ENCODE measurements at places on chromosomes 12 and 14.

DNA sequence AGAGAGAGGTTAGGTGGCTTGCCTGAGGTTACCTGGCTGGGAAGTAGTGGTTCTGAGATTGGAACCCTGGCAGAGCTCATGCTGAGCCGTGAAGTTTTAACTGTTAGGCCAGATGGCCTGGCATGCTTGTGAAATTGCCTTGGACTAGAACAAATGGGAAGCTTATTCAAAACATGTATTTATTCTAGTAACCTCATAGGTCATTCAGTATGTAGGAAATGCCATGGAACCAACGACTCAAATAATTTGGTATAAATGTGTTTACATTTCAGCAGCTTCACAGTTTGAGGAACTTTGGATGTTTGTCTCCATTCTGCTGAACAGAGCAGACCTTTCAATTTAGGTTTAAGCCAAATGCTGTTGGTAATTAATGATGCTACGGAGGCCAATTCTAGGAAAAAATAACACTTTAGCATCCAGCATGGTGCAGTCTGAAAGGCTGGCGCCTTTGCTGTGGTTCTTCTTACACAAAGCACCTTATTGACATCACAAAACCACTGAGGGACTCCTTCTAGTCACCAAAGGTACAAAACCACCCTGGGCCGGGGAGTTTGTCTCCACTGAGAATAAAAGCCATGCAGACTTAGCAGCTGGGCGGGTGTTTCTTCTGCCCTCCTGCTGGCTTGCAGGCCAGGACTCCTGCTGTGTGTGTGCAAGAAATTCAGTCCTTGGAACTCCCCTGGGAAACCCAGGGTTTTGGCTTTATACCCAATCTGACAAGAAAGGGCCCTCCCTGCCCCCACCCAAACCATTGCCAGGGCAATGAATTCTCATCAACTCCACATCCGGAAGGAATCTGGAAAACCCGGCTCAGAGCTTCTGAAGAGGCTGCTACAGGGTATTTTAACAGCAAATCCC lies 64.2 kb downstream of the ELK3 start:
- DNase-seq = peak; percentile 88

- no peak for DNase-seq
Observed at GRCh38 chr14:38611928-38612327, 356.0 kb upstream of the CLEC14A start.

DNA sequence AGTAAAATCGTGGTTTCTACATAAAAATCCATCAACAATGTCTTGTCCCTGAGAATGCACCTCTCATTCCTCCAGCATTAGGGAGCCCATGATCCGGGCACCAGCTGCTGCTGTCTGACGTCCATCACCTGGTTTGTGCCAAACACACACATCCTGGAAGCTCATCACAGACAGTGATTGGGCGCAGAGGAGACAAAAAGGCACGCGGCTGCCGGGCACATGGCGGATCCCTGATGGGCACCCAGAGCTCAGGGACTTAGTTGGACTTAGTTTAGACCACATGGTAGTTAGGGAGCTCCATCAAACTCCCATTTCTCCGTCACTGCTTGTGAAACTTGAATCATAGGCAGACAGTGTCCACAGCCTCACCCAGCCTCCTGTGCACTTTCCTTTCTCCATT lies 1059.3 kb downstream of the TMEM121 start:
- DNase-seq = no peak

GRCh38 chr14:74459289-74459946 lies 33.4 kb upstream of the SYNDIG1L start:
- DNase-seq = peak; percentile 75

- DNase-seq = no peak
Observed at GRCh38 chr12:110635055-110635454, 21.1 kb downstream of the TCTN1 start.

DNA sequence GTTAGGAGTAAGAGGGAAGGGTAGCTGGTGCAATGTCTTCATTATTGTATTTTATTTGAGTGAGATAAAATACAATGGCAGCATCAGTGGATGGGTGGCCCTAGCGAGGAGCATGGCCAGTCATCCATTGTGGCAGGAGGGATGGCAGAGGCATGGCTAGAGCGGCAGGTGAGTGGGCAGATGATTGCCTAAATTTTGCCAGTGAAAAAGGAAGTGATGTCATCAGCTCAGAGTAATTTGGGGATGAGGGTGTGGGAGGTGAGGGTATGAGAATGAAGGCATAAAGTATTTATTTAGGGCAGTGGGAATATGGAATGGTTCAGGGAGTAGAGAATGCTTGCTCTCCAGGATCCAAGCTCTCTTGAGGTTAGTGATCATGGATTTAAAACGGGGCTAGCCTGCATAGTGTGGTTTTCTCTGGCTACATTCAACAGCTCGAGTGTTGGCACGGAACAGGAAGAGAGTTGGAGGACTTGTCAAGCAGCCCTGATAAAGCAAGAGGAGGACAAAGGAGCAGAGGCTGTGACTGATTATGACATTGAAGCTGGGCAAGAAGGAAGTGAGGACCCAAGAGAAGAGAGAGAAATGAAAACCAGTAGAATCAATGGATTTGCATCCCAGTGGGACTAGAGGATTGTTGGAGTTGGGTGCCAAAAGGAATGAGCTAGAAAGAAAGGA lies 18.7 kb upstream of the SERPINA6 start:
- DNase-seq = no peak

DNA sequence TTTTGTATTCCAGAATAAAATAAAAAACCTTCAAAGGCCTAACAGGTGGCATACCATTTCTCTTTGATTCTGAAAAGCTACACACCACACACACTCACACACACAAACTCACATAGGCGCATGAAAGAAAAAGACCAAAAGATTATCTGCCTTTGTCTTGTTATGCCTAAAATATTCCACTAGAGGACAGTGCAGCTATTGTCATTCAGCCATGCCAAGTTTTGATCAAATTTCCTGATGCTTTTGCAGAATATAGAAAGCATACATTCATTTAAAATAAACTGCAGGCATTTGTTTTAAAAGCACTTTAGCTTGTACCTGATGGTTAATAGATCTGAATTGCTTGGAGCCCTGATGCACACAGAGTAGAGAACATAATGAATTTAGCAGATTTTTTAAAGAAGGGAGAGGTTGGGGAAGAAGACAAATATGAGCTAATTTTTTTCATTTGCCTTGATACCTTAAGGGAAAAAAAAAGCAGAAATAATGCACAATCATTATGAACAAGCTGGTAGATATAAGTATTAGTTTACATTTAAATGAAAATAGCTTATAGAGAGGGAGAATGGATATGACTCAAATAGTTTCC lies 1766.9 kb upstream of the SEL1L start:
- peak; percentile 77 for DNase-seq

DNA sequence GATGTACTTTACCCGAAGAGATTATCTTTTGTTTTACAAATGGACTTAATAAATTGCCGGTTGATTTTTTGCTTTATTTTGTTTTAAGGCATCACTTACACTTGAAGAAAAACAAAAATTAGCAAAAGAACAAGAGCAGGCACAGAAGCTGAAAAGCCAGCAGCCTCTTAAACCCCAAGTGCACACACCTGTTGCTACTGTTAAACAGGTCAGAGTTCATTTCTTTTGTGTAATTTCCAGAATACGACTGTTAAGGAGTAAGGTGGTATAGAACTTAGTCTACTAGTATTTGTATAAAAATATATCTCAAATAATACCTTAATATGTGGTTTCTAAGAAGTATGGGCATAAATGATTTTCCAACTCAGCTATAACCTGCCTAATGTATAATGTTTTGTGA lies 19.6 kb upstream of the SLC17A8 start:
- no peak for DNase-seq

GRCh38 chr12:79847417-79847816 lies 87.5 kb downstream of the PPP1R12A start:
- no peak for DNase-seq

- DNase-seq = no peak
Observed at GRCh38 chr12:96064966-96065365, 29.6 kb upstream of the LTA4H start.

- no peak for DNase-seq
Observed at GRCh38 chr12:87015352-87015751, 759.2 kb upstream of the MGAT4C start.

GRCh38 chr12:46367351-46368029 lies 5.1 kb downstream of the SLC38A2 start:
- DNase-seq = no peak

GRCh38 chr12:14776236-14776961 lies 26.9 kb downstream of the WBP11 start:
- DNase-seq = no peak

- no peak for DNase-seq
Observed at GRCh38 chr12:47766502-47767215, 6.4 kb upstream of the SLC48A1 start.

DNA sequence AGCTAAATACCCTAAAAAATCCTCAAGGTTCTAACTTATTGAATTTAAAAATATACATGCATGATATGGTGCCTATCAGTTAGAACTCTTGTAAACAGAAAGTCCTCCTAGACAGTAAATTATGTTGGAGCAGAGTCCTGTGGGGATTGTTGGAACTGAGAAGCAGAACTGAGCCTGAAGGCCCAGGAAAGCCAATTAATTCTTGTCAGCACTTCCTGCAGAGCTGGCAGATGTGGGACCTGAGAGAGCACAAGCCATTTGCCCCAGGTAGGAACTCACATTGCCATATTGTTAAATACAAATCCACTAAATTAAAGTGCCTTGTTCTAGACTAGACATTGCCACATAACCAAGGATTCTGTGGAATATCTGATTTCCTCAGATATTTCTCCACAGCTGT lies 117.1 kb downstream of the RTN1 start:
- DNase-seq = peak; percentile 94

GRCh38 chr14:89661392-89661791 lies 244.4 kb upstream of the FOXN3 start:
- peak; percentile 64 for DNase-seq

DNA sequence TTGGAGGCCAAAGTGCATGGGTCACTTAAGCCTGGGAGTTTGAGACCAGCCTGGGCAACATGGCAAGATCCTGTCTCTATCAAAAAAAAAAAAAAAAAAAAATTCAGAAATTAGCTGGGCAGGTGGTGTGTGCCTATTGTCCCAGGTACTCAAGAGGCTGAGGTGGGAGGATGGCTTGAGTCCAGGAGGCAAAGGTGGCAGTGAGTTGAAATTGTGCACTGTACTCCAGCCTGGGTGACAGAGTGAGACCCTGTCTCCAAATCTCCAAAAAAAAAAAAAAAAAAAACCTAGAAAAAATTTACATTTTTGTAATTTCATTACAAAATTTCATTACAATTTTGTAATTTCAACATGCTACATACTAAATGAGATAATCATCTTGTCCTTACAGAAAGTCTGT lies 42.7 kb downstream of the SYNE2 start:
- peak; percentile 89 for DNase-seq

DNA sequence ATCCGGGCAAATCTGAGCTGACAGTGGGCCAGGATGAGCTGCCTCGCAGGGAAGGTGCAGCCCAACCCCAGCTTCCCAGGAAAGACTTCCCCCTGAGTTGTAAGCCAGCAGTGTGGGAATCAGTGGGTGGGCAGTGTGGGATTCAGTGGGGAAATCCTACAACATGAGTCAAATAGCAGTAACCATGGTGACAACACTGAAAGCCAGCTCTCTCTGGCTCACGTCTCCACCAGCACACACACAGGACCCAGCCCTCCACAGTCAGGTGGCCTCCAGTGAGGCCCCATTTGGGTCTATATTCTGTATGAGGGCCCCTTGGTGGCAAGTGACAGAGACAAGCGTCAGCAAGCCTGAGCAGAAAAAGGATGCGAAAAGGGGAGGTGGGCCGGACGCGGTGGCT lies 6.0 kb upstream of the LGALS3 start:
- DNase-seq = no peak

DNA sequence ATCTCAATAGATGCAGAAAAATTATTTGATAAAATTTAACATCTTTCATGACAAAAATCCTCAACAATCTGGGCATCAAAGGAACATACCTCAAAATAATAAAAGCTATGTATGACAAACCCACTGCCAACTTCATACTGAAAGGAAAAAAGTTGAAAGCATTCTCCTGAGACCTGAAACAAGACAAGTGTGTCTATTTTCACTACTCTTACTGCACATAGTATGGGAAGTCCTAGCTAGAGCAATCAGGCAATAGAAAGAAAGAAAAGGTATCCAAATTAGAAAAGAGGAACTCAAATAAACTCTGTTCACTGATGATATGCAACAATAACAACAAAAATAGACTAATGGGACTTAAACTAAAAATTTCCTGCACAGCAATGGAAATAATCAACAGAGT lies 90.1 kb downstream of the SLCO1B1 start:
- DNase-seq = no peak

DNA sequence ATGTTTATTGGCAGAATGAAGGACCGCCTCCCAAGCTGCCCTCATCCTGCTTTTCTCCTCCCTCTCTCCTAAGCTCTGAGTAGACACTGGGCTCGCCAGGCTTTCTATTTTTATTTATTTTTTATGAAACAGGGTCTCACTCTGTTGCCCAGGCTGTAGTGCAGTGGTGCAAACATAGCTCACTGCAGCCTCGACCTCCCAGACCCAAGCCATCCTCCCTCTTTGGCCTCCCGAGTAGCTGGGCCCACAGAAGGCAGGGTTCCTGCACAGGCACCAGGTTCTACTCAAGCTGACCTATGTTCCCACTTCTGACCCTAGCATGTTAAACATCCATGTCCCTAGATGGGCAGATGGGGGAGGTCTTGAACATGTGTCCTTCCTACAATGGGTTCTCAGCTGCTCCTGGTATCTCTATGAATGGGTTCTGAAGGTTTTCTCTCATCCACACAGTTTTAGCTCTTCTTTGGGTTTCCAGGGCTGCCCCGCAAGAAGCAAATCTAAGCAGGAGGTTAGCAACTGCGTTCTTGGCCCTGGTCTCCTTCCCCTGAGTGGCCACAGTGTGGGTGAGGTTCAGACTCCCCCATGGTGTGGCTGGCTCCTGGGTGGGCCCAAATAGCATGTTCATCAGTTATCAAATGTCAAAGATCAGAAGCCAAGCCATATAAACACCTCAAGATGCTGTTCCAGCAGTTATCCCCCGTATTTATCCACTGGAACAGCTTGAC lies 167.3 kb downstream of the ZFP36L1 start:
- DNase-seq = no peak

DNA sequence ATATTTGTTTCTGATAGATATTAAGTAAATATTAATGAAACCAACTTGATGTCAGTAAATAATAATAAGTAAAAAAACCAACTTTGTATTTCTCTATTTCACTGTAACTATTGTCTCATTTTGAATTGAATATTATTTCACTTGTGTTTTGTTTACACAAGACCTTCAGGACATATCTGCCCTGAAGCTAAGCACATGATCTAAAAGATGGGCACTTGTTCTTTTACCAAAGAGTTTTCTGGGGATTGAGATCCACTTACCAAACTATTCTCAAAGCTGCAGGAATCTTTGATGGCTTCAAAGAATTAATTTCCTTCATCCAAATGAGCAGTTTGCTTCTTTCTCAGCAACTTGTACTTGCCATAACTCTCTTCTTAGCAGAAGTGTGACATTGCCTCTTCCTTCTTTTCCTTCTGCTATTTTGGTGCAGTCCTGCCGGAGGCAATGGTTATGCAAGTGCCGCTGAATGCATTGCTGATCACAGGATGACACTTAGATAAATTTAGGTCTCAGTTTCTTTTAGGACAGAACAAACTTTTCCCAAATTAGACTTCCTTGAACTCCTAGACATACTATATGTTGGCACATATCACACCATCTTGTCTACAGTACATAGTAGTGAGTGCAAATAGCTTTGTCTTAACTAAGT lies 9.2 kb downstream of the FAR2 start:
- DNase-seq = no peak

All from NCI-H2171 treated with DMSO at 0.1 percent for 48 hours (cell line).